A549 treated with ZK216348 at 1 μM for 4 hours (cell line): ENCODE measurements at places on chromosomes 2 and 18. TPM values are rescaled to one million over a fixed set of nuclear protein-coding genes. Genes with fewer than 3 reads are reported as not detected.

The AQP12B gene
- not detected in 5 replicates for total RNA-seq

The ERICH2 gene
- total RNA-seq: not detected in 5 replicates

The GPBAR1 gene
- 0.09 to 0.19 TPM (median 0.12 TPM) in 3 of 5 replicates, not detected in the others for total RNA-seq

The FANCL gene
- total RNA-seq: 22.7 to 28.8 TPM (median 27.8 TPM) in 5 replicates

The FZD7 gene
- 4.4 to 7.3 TPM (median 6.0 TPM) in 5 replicates for total RNA-seq

The C2orf66 gene
- total RNA-seq: 0.11 TPM in 1 of 5 replicates, not detected in the others

The KCNIP3 gene
- total RNA-seq: 1.1 to 2.5 TPM (median 2.1 TPM) in 5 replicates

The ALLC gene
- not detected in 5 replicates for total RNA-seq

The ABCB11 gene
- 0.02 TPM in 1 of 5 replicates, not detected in the others for total RNA-seq

The ZSCAN30 gene
- 0.42 to 1.2 TPM (median 0.68 TPM) in 5 replicates for total RNA-seq

The FOXI3 gene
- 0.08 TPM in 1 of 5 replicates, not detected in the others for total RNA-seq

The NGEF gene
- total RNA-seq: 12.8 to 20.8 TPM (median 17.1 TPM) in 5 replicates

The MTCL1 gene
- total RNA-seq: 50.4 to 73.7 TPM (median 61.9 TPM) in 5 replicates

The DIS3L2 gene
- 9.5 to 15.2 TPM (median 13.9 TPM) in 5 replicates for total RNA-seq
